ENCODE measurements at places on chromosomes 5 and 9.

GRCh38 chr9:134731497-134732391, 90.1 kb downstream of the COL5A1 start:
- DNase-seq = no peak

DNA sequence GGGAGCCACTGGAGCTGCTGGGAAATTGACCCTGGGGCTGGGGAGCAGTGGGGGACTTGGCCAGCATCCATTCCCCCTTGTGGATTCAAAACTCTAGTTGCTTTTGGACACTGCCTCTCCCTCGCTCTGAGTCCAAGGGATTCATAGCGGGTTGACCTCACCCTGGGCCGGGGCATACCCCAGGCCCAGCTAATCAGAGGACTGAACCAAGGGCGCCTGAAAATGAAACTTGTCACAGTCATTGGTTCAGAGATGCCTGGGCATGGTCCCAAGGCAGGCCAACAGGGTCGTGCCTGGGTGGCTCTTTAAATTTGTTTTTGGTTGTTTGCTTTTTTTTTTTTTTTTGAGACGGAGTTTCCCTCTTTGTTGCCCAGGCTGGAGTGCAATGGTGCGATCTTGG, 22.6 kb downstream of the STK10 start:
- no peak for DNase-seq

GRCh38 chr5:172525996-172526360, 71.7 kb upstream of the SH3PXD2B start:
- DNase-seq = no peak

GRCh38 chr5:134840811-134841210, 5.0 kb upstream of the C5orf24 start:
- DNase-seq = no peak

DNA sequence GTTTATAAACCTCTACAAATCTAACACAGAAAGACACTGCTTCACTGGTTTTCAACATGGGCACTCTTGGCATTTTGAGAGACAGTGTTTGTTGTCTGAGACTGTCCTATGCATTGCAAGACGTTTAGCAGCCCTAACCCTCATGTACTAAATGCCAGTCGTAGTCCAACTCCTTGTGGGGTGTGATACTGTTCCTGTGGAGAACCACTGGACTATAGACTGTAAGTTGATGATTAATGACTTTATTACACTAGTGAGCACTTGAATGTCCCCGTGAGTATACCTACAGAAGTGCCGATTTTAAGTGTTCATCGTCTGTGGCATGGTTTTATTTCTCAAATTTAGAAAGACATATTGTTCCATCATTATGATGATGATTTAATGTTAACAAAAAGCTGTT, 46.2 kb downstream of the RECK start:
- no peak for DNase-seq

DNA sequence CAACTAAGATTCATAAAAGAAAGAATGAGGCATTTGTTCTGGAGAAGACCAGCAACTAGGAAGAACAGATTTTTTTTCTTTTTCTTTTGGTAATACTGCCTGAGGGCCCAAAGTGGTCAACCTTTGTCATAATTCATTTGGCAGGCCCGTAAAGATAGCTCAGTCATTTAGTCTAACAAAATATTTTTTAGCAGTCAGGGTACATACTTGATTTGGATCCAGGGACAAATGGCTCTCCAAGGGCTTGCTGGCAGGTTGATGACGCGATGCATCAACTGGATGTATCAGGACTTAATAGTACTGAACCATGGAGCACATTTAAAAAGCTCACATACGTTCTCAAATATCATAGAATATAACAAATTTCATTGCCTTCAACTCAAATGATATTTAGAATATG, 203.4 kb upstream of the ZNF608 start:
- DNase-seq = no peak

GRCh38 chr9:135418161-135418560, 61.4 kb upstream of the PPP1R26 start:
- no peak for DNase-seq

GRCh38 chr5:136058972-136059354, 30.2 kb downstream of the TGFBI start:
- no peak for DNase-seq

- no peak for DNase-seq
These were observed 92.6 kb upstream of the LMX1B start for GRCh38 chr9:126521089-126521488.

- DNase-seq = no peak
These were observed 81.8 kb downstream of the SEMA6A start for GRCh38 chr5:116492776-116493175.

GRCh38 chr9:133514460-133515239, 10.1 kb downstream of the MYMK start:
- DNase-seq = no peak

All from nephron progenitor cell (in vitro differentiated cells).